ENCODE measurements at places on chromosomes 7 and 10.

DNA sequence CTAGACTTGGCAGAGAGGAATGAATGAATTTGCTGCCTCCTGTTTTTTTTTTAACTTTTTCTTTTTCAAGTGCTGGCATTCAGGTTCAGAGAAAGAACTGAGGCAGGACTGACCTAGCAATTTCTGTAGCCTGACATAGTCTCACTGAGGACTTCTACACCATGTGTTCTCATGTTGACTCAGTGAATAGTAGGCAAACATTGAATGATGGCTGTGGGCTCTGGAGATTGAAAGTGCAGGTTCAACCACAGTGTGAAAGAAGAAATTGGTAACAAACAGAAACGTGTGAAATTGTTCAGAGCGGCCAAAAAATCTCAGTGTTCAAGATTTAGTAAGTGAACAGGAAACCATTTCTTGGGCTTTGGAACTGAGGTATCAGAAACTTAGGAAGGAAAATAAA lies 322.4 kb upstream of the GHITM start:
- DNase-seq, result no peak

- DNase-seq, result no peak
Measured at GRCh38 chr10:61487506-61487905, 34.3 kb upstream of the TMEM26 start.

- no peak for DNase-seq
Measured at GRCh38 chr10:7789390-7789789, 1.4 kb downstream of the ATP5F1C start.

DNA sequence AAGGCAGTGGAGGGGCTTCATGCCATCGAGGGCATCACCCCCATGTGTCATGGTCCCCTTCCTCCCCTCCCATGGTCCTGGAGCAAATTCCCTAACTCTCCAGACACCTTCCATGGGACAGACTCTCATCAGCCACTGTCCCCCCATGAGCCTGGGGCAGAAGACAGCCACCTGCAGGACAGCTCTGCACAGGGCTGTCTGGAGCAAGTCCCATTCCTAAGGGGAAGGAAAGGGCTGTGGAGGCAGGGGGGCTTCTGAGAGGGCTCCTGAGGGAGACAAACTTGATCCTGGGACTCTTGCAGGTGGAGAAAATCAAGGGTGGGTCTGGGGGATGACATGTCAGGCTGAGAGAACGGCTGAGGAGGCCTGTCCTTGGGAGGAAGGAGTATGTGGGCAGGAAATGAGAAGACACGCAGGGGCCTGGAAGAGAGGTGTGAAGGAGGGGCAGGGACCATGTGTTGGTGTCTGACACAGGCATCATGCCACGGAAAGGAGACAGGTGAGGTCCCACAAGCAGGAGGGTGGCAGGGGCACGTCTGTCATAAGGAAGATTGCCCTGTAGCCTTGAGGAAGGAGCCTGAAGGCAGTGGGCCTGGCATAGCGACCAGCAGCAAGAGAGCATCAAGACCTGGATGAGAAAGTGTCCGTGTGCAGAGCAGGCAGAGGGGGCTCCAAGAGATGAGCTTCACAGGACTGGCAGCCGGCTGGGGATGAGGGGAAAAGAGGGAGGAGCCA lies 14.4 kb upstream of the GDF10 start:
- no peak for DNase-seq

GRCh38 chr7:130009848-130010688 lies 41.1 kb downstream of the ZC3HC1 start:
- DNase-seq, result peak; percentile 70

DNA sequence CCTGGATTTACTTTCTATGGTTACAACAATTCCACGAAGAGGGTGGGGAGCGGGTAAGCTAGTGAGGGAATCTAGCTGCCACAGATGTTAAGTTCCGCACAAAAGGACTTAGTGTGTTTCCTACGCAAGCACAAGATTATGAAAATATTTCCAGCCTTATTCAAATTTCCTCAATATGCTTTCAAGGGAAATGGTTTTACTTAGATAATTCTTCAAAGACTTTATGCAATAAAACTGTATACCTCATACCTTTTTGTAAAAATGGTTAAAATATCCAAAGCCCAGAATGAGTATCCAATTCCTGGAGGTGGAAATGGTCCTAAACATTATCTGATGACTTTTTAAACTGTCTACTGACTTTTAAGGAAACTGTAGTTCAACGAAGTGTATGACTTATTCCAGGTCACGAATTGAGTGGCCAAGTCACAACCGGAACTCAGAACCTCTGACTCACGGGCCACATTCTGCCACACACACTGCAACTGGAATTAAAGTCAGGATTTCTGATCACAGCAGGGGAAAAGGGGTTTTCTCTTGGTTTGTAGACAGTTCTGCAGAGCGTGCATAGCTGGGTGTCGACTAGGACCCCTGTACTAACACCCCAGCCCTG lies 20.2 kb upstream of the INSIG1 start:
- DNase-seq, result peak; percentile 70

Measured in suppressor macrophage (primary cell).